ENCODE measurements at places on chromosomes 2 and 18. TPM values are rescaled to one million over a fixed set of nuclear protein-coding genes. Genes with fewer than 3 reads are reported as not detected.
A peak's percentile ranks its signal among the peaks of the same experiment; 100 is the strongest.

- no peak for DNase-seq
Measured at GRCh38 chr18:52386306-52386705, 46.3 kb downstream of the DCC start.

DNA sequence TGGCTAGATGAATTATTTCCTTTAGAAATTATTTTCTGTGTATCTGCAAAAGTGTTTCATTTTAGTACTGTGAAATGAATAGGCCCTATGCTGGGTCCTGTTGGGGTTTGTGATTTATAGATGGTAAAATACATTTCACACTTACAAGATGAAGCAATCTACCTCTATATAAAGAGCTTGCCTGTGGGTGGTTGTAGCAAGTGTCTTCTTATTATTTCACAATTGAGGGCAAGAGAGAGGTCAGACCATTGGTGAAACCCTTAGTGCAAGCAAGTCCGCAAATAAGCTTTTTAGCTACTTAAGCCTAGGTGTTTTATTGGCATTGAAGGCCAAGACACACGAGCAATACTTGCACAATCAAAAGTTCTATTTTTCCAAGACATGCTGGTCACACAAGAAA lies 153.1 kb downstream of the FMNL2 start:
- DNase-seq, result no peak

GRCh38 chr2:79876430-79876829 lies 363.6 kb downstream of the CTNNA2 start:
- DNase-seq, result no peak

GRCh38 chr2:177169810-177170514 lies 42.6 kb upstream of the HNRNPA3 start:
- peak; percentile 86 for DNase-seq

DNA sequence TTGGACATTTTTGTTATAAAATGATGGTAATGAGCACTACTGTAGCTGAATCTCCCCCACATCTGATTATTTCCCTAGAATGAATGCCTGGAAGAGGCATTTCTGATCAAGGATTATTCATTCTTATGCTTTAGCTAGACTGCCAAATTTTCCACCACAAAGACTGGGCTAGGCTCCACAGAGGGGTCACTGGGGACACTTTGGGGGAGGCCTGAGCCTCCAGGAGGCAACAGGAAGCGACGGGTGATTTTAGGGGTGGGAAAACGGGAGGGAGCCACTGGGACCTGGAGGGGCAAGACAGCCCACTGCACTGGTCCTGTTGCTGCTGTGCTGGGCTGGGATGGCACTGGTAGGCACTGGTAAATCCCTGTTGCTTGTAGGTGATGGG lies 2.4 kb upstream of the ASB1 start:
- DNase-seq, result no peak

- DNase-seq, result no peak
Measured at GRCh38 chr2:135662088-135662487, 79.6 kb upstream of the UBXN4 start.

GRCh38 chr2:128809259-128809636 lies 490.6 kb upstream of the HS6ST1 start:
- DNase-seq, result no peak

DNA sequence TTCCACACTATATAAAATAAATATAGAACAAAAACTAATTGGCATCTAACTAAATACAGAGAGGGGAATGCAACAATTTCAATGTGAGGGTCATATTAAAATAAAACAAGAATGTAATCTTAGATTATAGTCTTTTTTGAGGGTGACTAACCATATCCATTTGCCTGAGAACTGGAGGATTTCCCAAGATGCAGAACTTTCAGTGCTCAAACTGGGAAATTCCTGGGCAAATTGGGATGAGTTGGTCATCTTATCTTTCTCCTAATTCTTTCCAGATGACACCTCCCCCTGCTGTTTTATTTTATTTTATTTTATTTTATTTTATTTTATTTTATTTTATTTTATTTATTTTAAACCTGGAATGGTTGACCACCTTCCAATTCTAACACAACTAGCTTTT lies 846.2 kb downstream of the SLC4A3 start:
- no peak for DNase-seq

DNA sequence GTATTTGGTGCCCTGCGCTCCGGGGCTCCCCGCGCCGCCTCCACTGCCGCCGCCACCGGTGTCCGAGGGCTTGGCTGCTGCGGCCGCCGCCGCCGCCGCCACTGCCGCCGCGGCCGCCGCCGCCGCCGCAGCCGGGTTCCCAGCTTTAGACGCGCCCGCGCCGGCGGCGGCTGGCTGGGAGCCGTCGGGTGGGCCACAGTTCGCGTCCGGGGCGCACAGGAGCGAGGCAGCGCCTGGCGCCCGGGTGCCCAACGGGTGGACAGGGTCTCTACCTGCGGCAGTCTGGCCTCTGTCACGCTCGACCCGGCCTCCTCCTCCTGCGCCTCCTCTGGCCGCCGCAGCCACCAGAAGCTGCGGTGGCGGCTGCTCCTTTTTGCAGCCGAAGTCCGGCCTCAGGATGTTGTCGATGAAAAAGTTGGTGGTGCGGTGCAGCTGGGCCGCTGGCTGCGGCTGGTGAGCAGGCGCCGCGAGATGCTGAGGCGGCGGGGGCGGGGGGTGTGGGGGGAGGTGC lies 951 bp downstream of the EN1 start:
- no peak for DNase-seq

- DNase-seq, result no peak
Measured at GRCh38 chr2:25347205-25347815, 5.6 kb upstream of the DNMT3A start.

DNA sequence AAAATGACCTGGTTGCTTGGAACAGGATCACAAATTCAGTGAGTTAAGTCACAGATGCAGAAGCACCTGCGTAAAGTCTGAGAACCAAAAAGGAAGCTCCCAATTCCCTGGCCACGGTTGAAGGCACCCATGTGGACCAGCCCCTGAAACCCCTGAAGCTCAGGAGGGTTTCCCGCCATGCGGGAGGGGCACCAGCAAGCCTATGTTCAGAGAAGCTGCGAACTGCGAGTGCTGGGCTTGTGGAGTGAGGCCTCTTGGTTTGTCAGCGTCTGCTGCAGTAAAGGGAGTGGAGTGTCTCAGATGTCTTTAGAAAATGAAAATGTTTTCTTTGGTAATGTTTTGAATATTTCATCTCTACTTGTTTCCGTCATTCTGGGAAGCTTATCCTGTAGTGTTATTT lies 16.1 kb upstream of the ACKR3 start:
- no peak for DNase-seq

DNA sequence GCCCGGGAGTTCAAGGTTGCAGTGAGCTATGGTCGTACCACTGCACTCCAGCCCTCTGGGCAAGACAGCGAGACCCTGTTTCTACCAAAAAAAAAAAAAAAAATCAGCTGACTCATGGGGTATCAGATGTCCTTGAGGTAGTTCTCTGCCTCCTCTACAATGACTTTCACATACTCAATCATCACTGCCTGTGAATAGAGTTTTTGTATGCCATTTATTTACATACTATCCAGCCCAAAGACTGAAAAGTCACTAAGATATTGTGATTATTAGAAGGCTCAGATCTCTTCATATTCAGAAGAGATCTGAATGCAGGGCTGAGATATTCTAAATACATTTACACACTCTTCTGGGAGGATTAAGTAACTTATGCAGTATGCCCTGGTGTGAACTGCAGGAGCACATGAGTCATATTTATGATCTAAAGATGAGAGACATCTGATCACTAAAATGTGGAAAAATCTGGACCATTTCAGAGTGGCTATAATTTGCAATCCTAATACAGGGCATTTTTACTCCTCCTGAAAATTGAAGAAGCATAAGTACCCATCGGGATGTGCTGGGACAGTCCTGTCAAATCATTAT lies 38.9 kb downstream of the KLF7 start:
- DNase-seq, result no peak

DNA sequence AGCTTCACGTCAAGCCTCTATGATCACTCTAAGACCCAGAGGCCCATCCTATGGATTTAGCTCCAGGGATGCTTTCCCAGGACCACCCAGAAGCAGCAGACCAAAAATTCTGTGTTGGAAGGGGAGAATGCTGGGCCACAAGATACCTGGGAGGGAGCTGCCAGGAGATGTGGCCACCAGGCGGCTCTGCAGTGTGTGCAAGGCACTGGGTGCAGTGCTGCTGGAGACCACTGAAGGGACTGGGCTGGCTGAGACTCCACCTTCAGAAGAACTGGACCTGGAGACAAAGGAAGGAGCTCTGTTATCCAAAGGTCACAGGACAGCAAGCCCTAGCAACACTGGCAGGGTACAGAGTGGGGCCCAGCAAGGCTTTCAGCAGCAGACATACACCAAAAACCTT lies 34.0 kb downstream of the KANSL3 start:
- no peak for DNase-seq

GRCh38 chr2:182207049-182207746 lies 219.6 kb downstream of the PDE1A start:
- DNase-seq, result no peak

DNA sequence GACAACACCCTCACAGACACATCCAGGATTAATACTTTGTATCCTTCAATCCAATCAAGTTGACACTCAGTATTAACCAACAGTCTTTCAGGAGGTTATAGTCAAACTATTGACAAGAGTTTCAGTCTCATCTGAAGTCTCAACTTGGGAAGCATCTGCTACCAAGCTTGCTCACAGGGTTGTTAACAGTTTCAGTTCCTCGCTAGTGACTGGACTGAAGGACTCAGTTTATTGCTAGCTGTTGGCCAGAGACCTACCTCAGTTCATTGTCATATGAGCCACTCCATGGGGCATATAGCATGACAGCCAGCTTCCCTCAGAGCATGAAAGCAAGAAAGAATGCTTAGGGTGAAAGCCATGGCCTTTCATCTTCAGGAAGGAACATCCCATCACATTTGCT lies 228.6 kb downstream of the EPHA4 start:
- DNase-seq, result no peak

The GCG gene
- not detected for total RNA-seq

The KCNF1 gene
- 0.60 TPM for total RNA-seq

The ZNF385B gene
- total RNA-seq, result 0.83 TPM

The PLEKHB2 gene
- 57.7 TPM for total RNA-seq

The ABCG8 gene
- not detected for total RNA-seq

The MZT2A gene
- total RNA-seq, result 59.1 TPM
